ENCODE measurements at places on chromosomes 1 and 21.

GRCh38 chr1:206700445-206701036 is 15.8 kb downstream of the MAPKAPK2 start:
- no peak for DNase-seq

GRCh38 chr1:155451199-155451598 is 111.4 kb downstream of the ASH1L start:
- no peak for DNase-seq

- no peak for DNase-seq
Measured at GRCh38 chr1:25536124-25536523, 7.3 kb upstream of the LDLRAP1 start.

GRCh38 chr21:39675590-39675989 is 62.9 kb downstream of the B3GALT5 start:
- DNase-seq = no peak

GRCh38 chr1:204751480-204751879 is 65.9 kb upstream of the LRRN2 start:
- DNase-seq = no peak

DNA sequence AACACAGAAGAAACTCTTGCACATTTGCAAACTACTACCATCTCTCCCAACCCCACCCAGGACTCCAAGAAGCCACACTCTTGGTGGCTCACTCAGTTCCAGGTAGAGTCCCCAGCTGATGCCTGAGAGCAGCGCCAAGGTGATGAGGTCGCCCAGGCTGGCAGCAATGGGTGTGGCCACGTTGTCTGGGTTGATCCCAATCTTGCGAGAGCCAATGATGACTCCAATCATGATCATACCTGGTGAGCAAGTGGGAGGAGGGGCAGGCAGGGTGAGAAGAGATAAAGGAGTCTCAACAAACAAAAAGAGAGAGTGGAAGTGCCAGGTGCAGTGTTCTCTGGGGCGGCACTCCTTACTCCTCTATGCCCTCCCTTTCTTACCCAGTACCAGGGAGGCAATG is 14.4 kb downstream of the SLC41A1 start:
- no peak for DNase-seq

DNA sequence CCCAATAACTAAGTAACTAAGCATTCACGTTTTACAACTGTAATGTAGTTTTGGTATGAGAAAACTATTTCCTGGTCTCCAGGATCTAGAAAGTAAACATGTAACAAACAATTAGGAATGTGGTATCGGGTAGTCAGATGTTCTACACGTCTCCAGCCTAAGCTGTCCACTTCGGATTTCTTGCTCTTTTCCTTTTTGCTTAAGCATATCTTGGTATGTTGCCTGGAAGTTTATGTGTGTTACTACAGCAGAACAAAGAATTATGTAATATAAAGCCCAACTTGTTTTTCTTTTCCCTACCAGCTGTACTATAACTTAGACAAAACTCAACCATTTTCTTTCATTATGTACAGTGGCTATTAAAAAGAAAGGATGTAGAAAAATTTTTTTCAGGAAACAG is 20.4 kb upstream of the WARS2 start:
- no peak for DNase-seq

DNA sequence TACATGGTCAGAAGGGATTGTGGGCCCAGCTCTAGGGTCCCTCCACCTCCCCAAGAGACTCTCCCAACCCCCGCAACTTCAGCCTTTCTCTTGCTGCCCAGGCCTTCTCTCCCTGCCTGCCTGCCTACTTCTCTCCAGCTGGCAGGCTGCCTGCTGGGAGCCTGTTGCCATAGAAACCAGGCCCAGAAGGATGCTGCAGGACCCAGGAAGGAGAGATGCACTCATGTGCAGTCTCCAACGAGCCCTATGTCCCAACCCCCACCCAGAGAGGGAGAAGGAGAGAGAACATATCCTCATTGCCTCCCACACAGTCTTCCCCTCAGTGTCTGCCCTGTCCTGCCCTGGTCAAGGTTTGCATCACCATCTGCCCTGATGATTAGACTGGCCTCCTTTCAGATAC is 10.8 kb upstream of the SMIM12 start:
- no peak for DNase-seq

DNA sequence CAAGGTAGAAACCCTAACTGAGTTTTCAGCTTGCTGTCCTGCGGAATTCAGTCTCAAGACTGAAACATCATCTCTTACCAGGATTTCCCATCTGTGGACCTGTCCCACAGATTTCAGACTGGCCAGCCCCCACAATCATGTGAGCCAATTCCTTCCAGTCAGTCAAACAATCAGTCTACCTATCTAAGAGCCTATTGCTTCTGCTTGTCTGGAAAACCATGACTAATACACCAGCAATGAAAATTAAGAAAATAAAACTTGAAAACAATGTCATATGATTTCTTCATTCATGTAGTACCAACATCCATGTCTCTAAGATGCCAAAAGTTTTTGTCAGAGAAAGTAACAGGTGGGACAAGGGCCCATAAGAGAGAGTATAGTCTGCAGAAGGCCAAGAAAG is 57.6 kb upstream of the CRB1 start:
- DNase-seq = no peak

DNA sequence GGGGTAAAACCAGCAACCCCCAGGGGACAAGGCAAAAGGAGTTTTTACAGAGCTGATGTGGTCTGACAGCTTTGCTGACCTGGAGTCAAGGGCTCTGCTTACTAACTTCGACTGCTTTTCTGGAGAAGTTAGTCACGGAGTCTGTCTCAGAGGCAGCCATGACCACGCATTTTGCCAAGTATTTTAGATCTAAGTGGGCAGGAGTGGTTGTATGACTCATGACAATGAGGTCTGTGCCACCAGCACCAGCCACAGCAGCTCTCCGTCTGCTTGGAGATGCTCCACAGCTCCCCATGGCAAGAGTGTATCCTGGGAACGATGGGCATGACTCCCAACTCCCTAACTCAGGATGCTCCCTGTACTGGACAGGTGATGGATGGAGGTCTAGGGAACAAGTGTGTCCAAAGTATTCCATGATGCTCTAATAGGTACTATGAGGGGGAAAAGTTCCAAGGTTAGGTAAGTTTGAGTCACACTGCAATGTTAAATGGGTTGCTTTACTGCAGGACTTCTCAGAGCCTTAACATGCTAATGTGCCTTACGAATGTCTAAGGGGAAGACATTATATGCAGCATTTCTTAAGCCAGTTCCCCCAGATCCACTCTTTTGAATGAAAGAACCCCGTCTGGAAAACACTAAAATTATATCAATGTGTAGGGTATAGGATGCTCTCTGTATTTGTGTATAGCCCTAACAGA is 359.0 kb downstream of the HHAT start:
- DNase-seq = no peak

DNA sequence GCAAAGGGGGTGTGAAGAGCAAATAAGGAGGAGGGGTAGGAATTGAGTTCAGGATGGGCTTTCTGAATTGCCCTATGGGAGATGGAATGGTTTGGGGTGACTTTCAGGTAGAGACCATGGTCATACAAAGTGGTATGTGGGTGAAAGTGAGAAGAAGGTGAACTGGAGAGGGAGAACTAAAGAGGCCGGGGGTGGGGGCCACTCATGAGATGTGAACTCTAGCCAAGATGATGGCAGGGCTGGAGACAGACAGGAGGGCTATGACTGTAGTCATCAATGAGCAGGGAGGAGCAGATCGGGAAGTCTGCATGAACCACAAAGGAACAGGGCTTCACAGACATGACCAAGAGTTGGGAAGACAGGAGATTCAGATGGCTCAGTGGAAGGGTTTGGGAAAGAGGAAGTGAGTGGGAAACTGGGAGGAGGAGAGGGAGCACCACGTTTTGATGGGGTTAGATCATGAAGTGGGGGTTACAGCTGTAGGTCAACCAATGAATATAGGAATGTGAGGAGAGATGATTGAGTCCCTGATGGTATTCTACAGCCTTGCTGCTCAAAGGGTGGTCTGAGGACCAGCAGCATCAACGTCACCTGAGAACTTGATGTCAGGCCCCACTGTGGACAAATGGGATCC is 20.7 kb upstream of the LRRC8D start:
- no peak for DNase-seq

GRCh38 chr21:15682186-15682895 is 47.4 kb upstream of the USP25 start:
- no peak for DNase-seq

DNA sequence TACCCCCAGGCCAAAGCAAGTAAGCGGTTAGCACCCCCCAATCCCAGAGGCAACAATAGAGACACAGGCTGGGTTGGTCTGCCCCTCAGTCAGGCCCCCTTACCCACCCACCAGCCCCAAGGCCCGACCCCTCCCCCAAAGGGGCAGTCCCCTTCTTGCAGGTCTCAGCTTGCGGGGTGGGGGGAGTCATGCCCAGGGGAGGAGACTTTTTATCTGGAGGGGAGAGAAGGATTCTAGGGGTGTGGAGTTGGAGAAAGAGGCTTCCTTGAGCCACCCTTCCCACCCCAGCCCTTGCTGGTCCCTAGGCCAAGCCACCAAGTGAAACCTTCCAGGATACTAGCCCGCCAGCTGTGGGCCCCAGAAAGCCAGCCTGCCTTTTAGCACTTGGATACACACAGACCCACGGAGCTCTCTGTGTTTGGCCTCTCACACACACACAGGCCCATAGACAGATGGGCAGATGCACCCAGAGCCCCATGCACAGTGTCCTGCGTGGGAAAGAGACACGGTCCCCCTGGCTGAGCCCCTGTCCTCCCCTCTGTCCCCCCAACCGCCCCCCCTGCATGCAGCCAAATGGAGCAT is 7.1 kb downstream of the TMEM54 start:
- no peak for DNase-seq

DNA sequence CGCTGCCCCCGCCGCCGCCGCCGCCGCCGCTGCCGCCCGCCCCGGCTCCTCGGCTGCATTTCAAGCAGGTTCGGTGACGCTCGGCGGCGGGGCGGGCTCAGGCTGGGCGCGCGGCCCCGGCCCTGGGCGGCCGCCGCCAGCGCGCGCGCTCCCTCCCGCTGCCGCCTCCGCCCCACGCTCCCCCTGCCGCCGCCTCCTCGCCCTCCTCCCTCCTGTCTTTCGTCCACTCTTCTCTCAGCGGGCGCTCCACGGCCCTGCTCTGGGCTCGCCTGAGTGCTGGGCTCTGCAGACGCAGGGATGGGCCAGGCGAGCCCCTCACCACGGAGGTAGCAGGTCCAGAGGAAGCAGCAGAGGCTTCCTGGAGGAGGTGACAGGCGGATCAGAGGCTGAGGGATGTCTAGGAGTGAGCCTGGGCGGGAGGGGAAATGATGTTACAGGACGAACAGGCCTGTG is at the start of gene LRP8:
Gene LRP8 (minus strand): TSS at position 62 of the 453 bp plus-strand sequence. CDS start 158 bp downstream, outside the sequence.
- peak; percentile 86 for DNase-seq

GRCh38 chr1:58144698-58145270 is 401.7 kb downstream of the OMA1 start:
- DNase-seq = no peak

GRCh38 chr1:55741516-55741915 is 526.4 kb upstream of the USP24 start:
- no peak for DNase-seq

DNA sequence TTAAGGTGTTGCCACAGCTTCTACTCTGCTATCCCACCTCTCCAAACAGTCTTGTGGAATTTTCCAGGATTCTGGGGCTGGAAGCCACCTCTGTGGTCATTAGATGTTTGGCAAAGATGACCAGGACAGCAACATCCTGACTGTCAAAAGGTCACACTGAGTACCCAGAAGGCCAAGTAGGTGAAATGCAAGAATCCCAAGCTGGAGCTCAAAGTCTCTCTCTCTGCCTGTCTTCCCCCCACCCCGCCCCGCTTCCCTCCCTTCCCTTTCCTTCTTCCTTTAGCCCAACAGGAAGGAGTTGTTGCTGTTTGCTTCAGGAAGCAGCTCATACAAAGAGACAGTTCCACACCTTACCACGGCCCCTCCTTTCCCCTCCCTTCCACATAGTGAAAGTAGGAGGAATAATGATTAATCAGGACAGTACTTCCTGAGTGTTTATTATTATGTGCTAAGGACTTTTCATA is 75.6 kb upstream of the SLC2A1 start:
- no peak for DNase-seq

- no peak for DNase-seq
Measured at GRCh38 chr21:41926807-41927171, 27.0 kb downstream of the C2CD2 start.

DNA sequence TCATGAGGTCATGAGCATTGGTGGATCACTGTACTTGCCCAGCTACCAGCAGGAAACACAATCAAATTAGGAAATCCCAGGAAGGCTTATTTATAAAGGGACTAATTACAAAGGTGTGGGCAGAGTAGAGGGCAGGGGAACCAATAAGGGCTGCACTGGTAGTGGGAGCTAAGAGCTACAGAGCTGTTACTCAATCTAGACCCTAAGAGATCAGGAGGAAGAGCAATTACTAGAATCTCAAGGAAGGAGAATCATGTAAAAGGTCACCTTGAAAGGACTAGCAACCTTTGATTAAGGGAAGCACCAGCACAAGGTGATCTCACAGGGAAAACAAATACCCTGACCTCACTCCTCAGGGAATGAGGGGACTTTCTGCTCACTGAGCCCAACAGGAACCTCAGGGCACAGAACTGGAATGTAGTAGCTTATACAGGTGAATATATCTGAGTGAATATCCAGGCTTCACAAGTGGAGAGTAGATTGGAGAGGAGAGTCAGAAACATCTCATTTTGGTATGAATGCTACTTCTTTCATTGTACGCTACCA is 66.8 kb downstream of the SAMSN1 start:
- no peak for DNase-seq

DNA sequence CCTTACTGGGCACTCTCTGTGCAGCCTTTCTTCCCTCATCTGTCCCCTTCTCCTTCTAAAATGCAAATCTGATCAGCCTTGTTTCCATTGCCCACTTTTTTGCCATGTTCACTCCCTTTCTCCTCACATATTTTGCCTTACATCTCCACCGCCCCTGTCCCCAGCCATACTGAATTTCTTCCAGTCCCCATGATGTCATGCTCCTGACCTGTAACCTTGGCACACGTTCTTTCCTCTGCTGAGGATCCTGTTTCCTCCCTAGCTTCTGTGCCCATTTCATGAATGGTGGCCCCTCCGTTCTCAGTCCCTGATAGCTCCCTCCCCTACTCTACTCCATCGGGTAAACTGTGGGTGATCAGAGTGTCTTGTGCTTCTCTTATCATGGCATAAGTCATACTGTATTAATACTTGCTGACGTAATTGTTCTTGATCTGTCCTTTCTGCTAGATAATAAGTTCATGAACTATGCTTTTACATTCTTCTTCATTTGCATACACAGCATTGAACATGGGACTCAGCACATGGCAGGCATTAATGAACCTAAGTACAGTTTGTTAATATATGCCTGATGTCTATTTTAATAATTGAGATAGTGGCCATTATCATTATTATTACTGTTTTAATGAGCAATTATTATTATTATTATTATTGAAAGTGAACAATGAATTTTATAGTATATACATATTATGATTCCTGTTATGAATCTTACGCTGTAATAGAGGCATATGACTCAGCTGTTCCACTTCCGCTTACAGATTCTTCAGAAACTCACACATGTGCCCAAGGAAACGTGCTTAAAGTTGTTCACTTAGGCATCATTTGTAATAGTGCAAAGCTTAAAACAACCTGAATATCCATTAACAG is 28.5 kb downstream of the MAP3K21 start:
- DNase-seq = no peak

All from CD4-positive, alpha-beta T cell treated with Interleukin-17A for 4 hours (primary cell).